ENCODE measurements at places on chromosomes 3 and 15. TPM values are rescaled to one million over a fixed set of nuclear protein-coding genes. Genes with fewer than 3 reads are reported as not detected.

The MON1A gene
- 14.9 TPM for polyA plus RNA-seq

The DUOX1 gene
- 32.5 TPM for polyA plus RNA-seq

The DZIP1L gene
- polyA plus RNA-seq = 1.9 TPM

The NRROS gene
- polyA plus RNA-seq = 0.05 TPM

The SEMA3G gene
- 0.14 TPM for polyA plus RNA-seq

The GP5 gene
- 0.02 TPM for polyA plus RNA-seq

Data from keratinocyte (primary cell).